ENCODE measurements at places on chromosomes 11 and 22.

- no peak for DNase-seq
Observed at GRCh38 chr11:117915672-117916235, 13.4 kb downstream of the TMPRSS13 start.

DNA sequence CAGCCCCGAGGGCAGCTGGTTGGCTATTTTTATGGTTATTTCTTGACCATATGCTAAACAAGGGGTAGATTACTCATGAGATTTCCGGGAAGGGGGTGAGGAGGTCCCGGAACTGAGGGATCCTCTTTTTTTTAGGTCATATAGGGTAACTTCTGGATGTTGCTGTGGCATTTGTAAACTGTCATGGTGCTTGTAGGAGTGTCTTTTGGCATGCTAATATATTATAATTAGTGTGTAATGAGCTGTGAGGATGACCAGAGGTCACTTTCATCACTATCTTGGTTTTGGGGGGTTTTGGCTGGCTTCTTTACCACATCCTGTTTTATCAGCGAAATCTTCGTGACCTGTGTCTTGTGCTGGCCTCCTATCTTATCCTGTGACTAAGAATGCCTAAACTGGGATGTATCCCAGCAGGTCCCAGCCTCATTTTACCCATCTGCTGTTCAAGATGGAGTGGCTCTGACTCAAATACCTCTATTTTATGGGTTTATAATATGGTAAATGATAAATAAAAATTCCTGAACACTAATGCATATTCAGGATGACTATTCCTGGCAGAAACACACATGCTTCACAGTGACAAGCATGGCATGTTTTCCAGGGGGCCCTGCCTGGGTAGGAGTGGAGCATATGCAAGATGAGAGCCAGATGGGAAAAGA, 11.2 kb downstream of the KREMEN1 start:
- no peak for DNase-seq

DNA sequence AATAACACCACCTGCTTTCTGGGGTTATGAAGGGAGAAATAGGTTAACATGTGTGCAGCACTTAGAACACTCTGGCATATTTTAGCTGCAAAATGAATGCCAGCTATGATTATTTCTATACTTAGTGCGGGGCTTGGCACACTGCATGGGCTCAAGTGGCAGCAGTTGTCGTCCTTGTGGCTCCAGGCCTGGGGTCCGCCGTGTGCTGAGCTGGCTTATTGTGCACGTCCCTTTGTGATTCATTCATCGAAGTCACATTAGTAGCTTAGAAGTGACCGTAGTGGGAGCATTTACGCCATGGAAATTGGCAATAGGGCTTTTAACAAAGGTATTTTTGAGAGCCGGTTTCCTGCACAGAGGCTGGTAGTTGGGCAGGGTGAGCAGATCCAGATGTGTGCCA, 4.2 kb downstream of the RASD2 start:
- no peak for DNase-seq

DNA sequence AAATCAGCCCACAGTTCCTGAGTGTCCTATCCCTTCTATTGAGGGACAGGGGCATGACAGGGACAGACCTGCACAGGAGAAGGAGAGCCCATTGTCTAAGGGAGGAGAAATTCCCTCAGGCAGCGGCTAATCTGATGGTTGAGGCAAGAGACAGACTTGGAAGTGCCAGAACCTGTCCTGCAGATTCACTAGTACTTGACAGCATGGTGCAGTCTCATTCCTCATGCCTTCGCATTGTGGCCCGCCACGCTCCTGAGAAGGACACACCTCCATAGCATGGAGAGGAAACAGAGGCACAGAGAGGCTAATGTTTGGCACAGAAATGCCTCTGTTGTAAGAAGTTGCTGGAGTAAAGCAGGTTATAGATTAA, 3.2 kb downstream of the P2RY6 start:
- no peak for DNase-seq

- no peak for DNase-seq
Observed at GRCh38 chr11:68935066-68935465, 31.4 kb downstream of the IGHMBP2 start.

DNA sequence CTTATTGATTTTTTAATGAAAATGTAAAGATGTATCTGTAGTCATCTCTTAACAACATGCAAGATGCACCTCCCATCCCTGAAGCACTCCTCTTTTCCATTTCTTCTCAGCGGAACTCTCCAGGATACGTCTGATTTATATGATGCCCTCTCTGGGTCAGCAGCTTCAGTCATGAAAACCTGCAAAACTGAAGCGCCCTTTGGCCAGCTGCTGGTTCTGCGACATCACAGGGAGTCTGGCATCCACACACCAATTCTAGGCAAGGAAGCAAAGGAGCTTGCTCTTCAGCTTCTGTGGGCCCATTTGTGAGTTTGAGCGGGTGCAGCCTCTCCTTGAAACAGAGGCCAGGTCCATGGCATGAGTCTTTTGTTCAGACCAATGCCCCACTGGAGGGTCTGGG, 1253.3 kb downstream of the TBC1D22A start:
- no peak for DNase-seq

DNA sequence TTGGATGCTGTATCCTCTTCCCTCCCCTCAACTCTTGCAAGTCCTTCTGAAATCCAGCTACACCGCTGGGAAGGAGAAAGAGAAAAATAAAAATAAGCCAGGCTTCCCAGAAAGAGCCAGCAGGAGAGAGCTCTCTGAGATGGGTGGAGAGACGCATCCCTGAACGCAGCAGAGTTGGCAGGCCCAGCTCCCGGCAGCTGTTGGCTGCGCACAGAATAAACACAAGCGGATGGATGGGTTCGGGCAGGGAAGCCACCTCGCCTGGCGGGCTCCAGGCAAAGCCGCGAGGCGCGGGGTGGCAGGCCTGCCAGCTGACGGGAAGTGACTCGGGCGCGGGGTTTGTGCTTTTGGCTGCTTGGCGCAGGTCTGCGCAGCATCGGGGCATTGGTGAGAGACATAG, 537.7 kb downstream of the MIAT start:
- DNase-seq: no peak

DNA sequence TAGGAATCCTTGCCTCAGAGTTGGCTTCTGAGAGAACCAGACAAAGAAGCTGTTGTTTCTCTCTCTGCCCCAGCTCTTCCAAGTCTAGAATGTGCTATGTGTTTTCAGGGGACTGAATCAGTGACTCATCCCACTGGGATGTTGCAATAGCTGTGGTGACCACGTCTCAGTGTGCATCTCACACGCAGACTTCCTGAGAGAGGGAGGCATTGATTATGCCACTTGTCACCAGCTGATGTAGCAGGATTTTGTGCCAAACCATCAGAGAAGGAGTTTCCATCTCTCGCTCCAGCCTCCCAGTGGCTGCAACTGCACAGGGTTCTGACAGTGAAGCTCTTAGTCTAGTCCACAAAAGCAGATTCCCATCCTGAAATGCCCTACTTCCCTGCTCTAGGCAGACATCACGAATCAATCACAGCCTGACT, 455.8 kb downstream of the MIAT start:
- DNase-seq: no peak

- no peak for DNase-seq
Observed at GRCh38 chr22:29359469-29359868, 28.9 kb downstream of the AP1B1 start.

DNA sequence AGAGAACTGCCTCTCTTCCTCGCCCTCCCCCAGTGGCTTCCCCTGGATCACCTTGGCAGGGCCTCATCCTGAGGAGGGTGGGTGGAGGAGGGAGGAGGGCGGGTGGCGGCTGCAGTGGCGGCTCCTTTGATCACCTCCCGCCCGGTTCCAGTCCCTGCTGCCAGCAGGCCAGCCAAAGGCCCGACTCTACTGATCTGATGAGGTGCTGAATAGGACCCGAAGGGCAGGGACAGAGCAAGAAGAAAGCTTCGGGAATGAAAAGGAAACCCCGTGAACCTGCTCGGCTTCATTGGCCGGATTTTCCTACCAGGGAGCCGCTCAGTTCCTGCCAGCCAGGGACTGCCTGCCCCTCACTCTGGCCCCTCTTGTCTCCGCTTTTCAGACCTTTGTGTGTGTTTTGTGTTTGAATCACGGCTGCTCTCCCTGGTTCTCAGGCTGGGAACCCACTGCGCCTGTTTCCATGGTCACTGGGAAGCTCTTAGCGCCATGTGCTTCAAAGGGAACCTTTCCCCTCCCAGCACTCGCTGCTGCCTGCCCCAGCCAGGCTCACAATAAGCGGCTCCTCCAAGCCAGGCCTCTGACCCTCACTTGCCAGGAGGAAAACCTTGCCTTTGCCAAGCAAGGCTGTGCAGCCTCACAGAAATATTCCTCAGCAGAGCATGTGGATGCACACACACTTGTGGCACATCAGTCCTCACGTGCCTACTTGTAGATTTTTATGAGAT, 56.8 kb downstream of the C22orf31 start:
- DNase-seq: no peak
